Activated CD8-positive, alpha-beta memory T cell treated with anti-CD3 and anti-CD28 coated beads for 24 hours (primary cell): ENCODE measurements at places on chromosomes 4 and X.

DNA sequence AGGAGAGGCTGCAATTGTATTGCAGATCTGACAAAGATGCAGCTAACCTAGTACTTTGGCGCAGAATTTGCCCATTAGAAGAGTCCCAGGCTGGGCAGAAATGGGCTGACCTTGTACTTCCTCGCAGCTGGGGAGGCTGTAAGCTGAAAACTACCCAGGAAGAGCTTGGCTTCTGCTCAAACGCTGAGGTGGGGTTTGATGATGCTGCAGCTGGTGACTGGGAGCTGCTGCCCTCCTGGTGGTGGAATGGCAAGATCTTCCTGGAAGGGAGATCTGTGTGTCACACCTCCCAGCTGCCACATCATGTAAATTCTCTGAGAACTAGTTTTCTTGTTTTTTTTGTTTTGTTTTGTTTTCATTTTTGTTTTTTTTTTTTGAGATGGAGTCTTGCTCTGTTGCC lies 17.4 kb downstream of the CCNG2 start:
- DNase-seq: no peak

- no peak for DNase-seq
Measured at GRCh38 chr4:78862314-78862737, 76.9 kb downstream of the PAQR3 start.

GRCh38 chrX:129701624-129702069 lies 37.1 kb upstream of the XPNPEP2 start:
- DNase-seq: no peak

GRCh38 chr4:151644622-151645021 lies 116.2 kb downstream of the GATB start:
- DNase-seq: no peak

DNA sequence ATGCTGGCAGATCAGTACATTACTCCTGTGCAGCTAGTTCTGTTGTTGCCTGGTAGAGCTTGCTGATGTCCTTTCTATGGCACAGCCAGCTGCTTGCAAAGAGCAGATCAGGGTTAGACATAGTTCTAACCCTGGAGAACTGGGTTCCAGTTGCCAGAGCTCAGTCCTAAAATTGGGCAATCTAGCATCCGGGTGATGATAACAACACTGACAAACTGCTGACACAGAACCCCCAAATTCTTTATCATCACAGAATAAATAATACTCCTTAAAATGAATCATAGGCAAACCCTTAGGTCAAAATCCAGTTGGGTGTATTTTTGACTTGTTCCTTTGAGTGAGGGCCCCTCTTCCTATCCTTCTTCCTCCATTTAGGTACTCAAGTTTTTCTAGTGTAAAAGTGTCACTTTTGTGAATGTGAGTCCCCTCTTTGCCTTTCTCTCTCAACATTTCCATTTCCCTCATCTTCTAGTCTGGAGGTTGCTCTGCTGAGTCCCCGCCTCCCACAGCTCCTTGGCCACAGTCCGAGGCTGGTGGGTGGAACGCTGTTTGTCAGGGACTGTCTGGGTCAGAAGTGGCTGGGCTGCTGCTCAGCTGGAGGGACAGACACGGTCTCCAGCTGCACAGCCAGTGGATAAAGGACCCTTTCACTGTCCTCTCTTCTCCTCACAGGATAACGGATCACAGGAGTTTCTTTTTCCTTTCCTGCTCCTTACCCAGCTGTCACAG lies 93.6 kb upstream of the RASGEF1B start:
- DNase-seq: no peak

DNA sequence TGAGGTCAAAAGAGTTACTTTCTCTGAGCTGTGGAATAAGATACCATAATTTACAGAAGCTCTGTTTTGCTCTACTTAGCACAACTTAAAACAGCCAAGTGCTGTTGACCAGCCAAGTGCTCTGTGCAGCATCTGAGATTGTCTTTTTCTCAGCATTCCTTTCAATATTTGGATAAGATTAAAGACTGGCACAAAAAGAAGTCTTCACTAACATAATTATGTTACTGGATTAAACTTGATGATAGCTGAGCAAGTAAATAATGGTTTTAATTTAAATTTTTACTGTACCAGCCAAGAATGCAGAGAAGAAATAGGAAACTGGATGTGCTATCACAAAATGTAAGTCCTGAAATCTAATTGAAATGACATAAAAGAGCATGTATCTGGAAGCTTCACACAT lies 60.4 kb downstream of the NPY2R start:
- DNase-seq: no peak

DNA sequence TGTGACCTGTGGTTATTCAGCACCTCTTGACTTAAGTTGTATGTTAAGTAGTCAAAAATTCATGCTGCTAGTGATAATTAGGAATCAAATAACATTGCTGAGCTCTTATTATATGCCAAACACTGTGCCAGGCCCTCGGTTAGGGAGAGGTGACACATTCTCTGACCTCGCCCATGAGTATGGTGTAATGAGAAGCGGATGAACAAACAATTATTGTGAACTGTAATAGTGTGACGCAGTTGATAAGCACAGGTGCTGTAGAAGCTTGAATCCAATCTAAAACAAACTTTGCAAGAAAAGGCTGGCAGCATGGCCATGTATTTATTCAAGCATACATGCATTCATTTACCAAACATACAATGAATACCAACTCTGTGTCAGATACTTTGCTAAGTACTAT lies 303.5 kb upstream of the HS3ST1 start:
- DNase-seq: no peak

DNA sequence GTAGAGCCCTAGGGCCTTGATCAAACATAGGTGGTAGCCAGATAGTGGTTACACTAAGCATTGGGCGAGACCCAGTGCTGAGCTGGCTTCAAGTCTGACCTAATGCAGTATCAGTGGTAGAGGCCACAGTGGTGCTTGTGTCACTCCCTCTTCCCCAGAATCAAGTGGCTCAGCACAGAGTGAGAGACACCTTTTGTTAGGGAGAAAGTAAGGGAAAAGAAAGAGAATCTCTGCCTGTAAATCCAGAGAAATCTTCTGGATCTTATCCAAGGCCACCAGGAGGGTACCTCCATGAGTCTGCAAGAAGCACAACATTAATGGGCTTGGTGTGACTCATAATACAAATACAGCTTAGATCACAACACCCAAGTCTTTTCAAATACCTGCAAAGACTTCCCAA lies 117.7 kb upstream of the SLC6A14 start:
- no peak for DNase-seq

DNA sequence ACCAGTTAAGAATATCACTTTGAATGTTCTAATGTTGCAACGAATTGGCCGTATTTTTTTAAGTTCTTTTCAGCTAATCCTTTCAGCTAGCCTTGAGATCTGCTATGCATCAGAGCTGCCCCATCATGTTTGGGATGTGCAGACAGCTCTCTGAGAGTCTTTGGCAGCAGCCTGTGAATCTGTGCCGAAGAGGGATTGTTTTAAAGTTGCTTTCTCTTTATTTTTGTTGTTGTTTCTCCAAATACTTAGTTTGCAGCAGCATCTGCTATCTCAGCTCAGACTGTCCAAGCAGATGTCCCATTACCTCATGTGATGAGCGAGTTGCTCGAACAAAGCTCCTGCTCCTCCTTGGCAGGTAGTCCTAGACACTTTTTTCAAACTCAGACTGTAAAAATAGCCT lies 1002.5 kb upstream of the INTU start:
- no peak for DNase-seq

- DNase-seq: no peak
Measured at GRCh38 chrX:13797512-13797911, 19.4 kb downstream of the GPM6B start.

DNA sequence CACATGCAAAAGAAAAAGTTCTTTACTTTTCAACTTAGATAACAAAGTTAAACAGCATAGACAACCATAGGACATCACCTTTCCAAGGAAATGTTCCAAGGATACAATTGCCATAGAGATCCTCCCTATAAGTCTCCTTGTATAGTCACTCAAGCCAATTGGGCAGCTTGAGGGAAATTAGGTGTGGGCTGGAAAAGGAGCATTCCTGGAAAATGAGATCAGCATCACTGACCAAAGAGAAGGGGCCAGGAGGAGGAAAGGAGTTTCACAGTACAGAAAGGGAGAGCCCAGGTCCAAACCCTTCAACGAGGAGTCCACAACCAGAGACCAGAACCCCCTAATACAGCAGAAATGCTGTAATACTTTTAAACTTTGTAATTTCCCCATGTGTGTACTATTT lies 91.5 kb upstream of the PPARGC1A start:
- DNase-seq: no peak

GRCh38 chr4:15233264-15233597 lies 194.6 kb upstream of the C1QTNF7 start:
- peak; percentile 61 for DNase-seq

DNA sequence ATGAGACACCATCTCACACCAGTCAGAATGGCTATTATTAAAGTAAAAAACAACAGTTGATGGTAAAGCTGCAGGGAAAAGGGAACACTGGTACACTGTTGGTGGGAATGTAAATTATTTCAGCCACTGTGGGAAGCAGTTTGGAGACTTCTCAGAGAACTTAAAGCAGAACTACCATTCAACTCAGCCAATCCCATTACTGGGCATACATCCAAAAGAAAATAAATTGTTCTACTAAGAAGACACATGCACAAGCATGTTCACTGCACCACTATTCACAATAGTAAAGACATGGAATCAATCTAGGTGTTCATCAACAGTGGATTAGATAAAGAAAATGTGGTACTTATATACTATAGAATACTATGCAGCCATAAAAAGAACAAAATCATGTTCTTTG lies 135.0 kb downstream of the REELD1 start:
- DNase-seq: no peak

DNA sequence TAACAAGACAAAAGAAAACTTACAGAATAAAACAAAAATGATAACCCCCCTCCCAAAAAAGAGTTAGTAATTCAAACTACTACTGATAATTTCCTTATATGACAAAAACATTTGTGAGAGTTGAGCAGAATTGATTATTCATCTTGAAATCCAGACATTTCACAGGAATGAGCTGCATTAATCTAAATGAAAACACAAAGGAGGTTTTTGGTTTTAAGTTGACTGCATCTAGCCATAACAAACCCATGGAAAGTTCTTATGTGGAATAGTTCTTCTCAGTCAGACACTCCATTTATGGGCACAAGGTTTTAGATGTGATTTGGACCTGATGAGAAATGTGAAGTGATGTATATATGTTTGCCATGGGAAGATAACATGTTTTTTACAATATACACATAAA lies 95.4 kb downstream of the VCX2 start:
- DNase-seq: no peak
